ENCODE measurements at places on chromosomes 2 and 18.

- DNase-seq: no peak
These were observed 2.0 kb upstream of the CD28 start for GRCh38 chr2:203704430-203704829.

DNA sequence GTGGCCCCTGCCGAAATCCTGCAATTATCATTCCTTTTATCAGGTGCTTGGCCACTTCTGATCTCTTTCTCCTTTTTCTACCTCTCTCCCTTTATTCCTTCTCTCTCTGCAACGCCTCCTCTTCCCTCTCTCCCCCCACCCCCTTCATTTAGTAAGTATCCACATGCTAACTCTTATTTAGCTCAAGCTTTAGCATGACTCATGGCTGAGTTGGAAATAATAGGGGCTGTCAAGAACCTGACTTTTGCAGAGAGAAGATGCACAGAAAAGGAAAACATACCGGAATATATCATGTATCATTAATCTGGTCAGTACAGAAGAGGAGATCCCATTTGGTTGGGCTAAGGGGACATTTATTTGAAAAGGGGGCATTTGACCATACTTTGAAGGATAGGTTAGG is 33.1 kb downstream of the FAM171B start:
- no peak for DNase-seq

DNA sequence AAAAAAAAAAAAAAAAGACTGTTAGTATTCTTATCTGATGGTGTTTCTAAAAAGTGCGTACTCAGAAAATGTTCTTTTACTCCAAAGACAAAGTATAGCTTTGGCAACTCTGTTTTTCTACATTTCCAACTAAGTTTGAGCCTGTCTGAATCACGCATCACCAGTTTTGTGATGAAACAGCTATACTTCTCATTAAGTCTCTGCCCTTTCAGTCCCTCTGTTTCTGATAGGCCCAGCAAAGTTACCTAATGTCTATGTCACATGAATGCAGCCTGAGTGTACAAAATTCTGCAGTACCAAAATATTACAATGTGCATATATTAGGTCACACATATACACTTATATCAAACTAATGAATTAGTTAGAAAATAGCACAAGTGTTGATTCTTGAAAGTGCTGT is 22.4 kb downstream of the TWSG1 start:
- DNase-seq: no peak

- no peak for DNase-seq
These were observed 27.0 kb upstream of the HK2 start for GRCh38 chr2:74806920-74807319.

DNA sequence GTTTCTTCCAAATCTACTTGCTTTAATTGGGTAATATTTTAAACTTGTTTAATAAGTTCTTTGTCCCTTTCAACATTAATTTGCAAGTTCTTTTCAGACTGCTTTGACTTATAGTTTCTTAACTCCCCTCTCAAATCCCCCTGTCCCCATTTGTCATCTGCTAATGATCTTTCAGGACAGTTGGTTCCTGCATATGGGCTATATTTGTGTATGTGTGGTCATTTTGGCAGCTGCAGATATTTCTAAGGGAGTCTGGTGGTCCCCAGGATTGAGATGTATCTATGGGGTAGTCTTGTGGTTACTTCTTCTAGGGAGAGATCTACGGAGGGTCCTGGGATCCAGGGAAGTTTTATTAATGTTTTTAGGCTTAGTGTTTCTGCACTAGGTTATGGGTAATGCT is 120.6 kb upstream of the SP3 start:
- no peak for DNase-seq

GRCh38 chr2:200461846-200462710 is 47.8 kb downstream of the KCTD18 start:
- DNase-seq: no peak

- DNase-seq: peak; percentile 47
These were observed 5.8 kb downstream of the SLC14A2 start for GRCh38 chr18:45621061-45621511.

DNA sequence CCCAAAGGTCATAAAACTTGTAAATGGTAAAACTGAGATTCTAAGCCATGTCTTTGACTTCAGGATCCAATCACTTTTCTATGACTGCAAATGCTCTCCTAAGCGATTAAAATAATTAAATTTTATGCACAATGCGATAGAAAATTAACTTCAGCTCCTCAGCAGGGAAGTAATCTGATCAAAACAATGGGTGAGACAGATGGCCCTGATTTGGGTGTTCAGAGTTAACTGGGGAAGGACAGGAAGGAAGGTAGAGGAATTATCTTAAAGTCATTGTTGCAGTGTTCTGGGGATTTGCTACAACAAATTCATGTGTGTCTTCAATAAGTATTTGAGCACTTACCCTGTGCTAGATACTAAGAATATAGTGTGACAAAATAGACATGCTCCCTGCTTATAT is 446.0 kb upstream of the MEX3C start:
- no peak for DNase-seq

DNA sequence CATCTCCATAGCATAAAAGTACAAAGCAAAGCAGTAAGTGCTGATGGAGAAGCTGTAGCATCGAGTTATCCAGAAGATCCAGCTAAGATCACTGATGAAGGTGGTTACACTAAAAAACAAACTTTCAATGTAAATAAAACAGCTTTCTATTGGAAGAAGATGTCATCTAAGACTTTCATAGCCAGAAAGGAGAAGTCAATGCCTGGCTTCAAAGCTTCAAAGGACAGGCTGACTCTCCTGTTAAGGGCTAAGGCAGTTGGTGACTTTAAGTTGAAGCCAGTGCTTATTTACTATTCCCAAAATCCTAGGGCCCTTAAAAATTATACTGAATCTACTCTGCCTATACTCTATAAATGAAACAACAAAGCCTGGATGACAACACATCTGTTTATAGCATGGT is 44.0 kb downstream of the METTL8 start:
- no peak for DNase-seq

DNA sequence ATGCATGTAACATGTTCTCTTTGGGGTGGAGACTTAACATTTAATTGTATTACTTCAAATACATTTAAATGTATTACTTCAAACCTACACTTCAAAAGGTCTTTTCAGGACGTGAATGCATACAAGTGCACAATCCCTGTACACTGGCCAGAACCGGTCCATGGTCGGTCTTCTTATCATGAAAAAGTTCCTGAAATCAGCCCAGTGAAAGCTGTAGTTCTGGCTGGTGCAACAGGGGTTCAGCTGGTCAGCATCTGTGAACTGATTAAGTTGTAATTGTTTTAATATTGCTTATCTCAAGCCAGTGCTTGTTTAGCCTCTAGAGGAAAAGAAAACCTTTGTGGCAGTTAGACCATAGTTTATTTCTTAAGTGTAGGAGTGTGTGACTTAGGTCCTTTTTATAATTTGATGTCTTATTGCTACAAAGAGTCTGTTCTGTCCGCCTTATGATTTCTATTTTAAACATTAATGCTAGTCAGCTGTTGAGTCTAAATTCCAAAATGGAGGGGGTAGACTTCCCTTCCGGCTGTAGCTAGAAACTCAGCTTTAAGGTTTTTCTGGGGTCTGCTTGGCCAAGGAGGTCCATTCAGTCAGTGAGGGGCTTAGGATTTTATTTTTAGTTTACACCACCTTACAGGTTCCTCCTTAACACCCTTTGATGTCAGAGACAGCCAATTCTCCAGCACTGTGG is 768 bp upstream of the CYBRD1 start:
- no peak for DNase-seq

GRCh38 chr2:64804651-64805050 is 150.9 kb upstream of the SERTAD2 start:
- no peak for DNase-seq

- DNase-seq: no peak
These were observed 60.2 kb downstream of the DNMT3A start for GRCh38 chr2:25281522-25281921.

DNA sequence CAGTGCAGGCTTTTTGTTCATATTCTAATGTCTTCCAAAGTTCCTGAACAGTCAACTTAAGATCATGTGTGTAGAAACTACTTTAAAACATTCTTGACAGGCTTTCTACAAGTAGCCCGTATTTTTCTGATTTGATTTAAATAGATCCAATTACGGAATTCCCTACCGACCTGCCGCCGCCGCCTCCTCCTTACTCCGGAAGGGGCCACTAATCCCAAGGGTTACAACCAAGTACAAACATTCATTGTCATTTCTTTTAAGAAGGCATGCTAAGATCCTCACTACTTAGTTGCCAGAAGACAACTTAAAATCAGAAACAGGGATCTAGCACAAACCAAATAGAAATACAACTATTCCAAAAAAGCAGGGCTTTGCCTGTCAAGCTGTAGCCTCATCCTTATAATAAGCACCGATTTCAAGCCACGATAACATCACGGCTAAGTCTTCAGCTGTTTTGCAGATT is 784 bp downstream of the WDR33 start:
- DNase-seq: peak; percentile 17

DNA sequence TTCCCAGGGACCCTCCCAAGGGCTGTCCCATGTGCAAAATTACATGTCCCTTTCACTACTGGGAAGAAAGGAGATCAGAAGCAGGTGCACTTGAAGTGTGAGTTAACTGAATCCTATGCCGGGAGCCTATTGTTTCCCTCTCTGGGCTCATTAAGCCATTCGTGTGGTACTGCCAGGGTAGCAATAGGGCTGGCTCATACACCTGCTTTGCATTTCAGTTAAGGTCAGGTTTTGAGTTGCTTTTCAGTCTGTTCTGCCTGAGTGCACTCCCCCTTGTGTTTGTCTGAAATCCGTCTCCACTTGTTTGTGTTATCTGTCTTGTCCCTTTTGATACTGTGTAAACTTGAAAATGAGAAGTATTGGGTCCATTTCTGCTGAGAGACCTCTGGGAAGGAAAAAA is 1232.6 kb upstream of the NRXN1 start:
- DNase-seq: no peak

DNA sequence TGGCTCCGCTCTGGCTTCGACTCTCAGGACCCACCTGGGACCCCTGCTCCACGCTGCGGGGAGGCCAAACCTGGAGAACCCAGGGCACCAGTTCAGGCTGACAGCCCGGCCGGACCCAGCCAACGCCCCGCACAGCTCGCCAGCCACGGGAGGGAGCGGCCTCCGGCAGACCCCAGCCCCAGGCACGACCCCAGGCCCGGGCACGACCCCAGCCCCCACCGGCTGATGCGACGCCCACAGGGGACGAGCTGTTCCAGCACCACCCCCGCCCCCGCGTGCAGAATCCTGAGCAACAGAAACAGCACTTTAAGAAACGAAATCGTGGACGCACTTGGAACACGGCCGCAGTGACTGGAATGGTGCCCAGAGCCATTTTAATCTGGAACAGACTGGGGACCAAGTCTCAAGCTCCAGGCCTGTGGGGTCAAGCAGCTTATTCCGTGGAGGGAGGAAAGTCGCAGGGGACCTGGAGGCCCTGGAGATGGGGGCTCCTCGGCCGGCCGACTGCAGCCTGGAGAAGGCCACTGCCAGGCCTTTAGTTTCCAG is 74.2 kb downstream of the MBP start:
- no peak for DNase-seq

- DNase-seq: no peak
These were observed 30.3 kb upstream of the DARS1 start for GRCh38 chr2:136015699-136016098.

GRCh38 chr2:34373586-34374233 is 774.6 kb upstream of the FAM98A start:
- no peak for DNase-seq

DNA sequence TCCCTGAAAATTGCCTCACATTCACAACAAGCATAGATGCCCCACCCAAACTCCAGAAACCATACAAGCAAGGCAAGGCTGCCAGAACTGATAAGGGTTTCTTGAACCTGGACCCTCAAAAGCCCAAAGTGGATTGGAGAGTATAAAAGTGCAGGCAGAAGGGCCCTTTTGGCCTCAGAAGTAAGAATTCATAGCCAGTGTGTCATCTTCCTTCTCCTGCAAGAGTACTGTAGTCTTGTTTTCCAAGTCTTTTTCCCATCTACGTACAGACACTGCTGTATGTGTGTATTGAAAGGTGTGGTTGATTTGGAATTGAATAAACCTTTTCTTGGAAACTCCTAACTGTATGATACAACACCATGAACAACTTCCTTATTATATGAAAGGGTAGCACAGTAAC is 46.8 kb downstream of the ZC3H15 start:
- no peak for DNase-seq

GRCh38 chr18:59916746-59917145 is 16.9 kb downstream of the PMAIP1 start:
- DNase-seq: no peak
